HCT116 (cell line): ENCODE measurements at places on chromosomes 13 and 19. TPM values are rescaled to one million over a fixed set of nuclear protein-coding genes. Genes with fewer than 3 reads are reported as not detected.
A peak's percentile ranks its signal among the peaks of the same experiment; 100 is the strongest.

GRCh38 chr13:78595495-78596398 lies 7.6 kb downstream of the POU4F1 start:
- DNase-seq: no peak

DNA sequence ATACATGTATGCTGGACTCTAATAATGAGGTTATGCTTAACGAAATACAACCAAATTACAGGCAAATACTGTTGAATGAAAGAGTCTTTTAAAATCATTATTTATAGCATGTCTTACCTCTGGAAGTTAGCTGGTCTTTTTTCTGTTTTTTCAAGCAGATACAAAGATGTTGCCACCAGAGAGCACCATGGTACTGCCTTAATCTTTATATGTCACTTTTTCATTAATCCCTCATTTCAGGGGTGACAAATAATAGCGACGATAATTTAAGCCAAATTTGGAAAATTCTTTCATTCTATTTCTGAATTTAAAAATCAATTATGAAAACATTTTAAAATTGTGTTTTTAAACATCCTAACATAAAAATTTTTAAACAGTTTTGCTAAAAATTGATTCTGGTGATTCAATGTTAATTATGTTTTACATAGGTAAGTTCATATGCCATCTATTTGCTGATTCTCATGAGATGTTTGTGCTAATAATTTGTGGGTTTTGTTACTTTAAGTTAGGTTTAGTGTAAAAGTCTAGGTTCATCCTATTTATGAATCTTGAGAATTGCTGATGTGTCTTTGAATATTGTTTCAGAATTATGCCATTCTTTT lies 379.3 kb upstream of the SGCG start:
- DNase-seq: no peak

GRCh38 chr13:113428871-113429607 lies 24.2 kb downstream of the ADPRHL1 start:
- DNase-seq: no peak

- DNase-seq: no peak
Measured at GRCh38 chr13:33066329-33066728, 50.1 kb downstream of the KL start.

GRCh38 chr13:51623473-51623872 lies 39.2 kb downstream of the WDFY2 start:
- DNase-seq: no peak

DNA sequence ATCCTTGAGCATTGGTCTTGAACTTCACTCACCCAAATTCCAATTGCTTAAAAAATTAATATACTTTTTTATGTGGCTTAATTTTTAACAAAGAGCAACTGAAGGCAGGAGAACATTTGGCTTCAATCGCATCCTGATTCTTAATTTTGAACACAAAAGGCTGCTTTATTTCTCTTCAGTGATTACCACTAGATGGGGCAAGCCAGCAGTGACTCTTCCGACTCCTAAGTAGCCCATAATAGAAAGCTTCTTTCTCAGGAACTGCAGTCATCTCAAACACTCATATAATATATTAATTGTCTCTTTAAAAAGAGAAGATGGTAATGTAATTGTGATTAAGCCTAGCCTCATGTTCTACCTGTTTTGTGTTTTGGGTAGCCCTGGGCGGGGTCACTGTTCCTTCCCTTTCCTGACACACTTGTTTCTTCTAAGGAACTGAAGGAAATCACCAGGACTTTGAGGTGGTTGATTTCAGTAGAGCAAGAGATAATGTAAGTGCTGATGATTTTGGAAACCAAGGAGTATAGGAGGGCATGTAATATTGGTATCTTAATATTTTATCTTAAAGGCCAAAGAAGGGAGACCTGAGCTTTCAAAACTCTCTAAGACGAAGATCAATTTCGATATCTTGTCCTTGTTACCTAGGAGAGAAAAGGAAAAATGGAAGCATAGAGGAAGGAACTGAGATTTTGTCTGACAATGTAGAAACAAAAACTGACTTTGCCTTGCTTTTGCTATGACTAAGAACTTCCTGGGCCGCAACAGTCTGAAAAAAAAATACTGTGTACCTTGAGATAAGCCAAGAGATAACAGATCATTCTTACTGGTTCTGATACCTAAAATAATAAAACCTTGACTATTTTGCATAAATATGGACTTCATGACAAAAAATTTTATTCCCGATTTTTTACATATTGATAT lies 73.1 kb downstream of the TNFSF13B start:
- DNase-seq: peak; percentile 16

DNA sequence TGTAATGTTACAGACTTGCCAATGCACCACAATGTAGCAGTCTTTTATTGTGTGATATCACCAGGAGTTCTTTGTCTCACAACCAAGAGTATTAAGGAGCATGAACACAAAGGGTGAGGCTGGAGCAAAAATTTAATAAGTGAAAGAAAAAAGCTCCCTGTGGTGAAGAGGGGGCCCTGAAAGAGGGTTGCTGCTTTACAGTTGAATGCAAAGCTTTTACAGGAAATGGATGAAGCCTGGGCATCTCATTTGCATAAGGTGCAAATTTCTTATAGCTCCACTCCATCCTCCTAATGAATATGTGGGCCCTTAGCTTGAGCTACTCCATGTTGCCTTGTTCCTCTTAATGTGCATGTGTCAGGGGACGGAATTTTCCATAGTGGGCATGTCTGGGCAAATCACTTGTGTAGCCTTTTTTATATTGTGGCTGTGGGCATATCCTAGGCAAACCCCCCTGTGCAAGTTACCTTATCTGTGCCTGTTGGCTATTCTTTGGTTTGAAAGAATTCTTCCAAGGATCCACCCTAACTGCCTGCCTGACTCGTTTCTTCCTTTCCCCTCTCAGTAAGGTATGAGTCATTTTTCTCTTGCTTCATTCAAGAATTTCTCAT lies 45.3 kb upstream of the TRPC4 start:
- DNase-seq: no peak

- no peak for DNase-seq
Measured at GRCh38 chr13:105153611-105154010, 1381.9 kb downstream of the EFNB2 start.

- DNase-seq: no peak
Measured at GRCh38 chr19:36939153-36939552, 23.0 kb downstream of the ZNF568 start.

GRCh38 chr13:42073683-42074082 lies 25.2 kb downstream of the DGKH start:
- DNase-seq: no peak

GRCh38 chr19:3179739-3180293 lies 1.2 kb downstream of the S1PR4 start:
- no peak for DNase-seq

DNA sequence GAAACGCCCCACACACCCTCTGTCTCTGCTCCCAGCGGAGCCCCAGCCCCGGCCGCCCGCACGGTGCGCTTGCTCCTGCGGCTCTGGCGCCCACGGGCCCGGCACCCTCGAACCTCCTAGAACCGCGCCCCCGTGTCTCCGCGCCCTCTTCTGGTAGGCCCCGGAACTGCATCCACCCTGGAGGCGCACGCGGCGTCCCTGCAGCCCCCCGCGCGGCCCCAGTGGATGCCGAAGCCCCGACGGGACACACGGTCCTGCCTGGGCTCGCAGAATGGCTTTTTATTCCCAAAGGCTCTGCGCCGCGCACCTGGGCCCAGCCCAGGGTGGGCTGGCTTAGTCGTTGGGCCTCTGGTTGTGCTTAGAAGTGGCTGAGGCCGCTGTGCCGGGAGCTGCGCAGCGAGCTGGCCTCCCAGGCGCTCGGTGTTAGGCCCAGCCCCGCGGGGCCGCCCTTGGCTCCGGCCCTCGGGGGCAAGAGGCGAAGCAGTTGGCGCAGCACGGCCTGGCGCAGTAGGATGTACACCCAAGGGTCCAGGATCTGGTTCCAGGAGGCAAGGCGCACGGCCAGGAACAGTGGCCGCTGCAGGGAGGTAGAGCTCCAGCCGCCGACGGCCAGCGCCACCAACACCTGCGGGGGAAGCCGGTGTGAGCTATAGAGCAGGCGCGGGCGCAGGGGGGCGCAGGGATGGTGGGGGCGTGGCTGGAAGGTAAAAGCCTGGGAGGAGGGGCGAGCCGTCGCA lies 2.8 kb downstream of the PTGER1 start:
- DNase-seq: peak; percentile 22

- no peak for DNase-seq
Measured at GRCh38 chr19:54100561-54100960, at the start of gene OSCAR. OSCAR (minus strand) TSS chr19:54100803; CDS start chr19:54100792, 11 bp downstream.

DNA sequence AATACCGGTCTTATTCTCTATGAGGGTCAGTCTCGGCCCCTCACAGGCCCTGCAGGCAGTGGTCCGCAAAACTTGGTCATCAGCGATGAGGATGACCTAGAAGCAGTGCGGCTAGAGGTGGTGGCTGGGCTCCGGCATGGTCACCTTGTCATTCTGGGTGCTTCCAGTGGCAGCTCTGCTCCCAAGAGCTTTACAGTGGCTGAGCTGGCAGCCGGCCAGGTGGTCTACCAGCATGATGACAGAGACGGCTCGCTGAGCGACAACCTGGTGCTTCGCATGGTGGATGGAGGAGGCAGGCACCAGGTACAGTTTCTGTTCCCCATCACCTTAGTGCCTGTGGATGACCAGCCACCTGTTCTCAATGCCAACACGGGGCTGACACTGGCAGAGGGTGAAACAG lies 1.8 kb downstream of the FREM2 start:
- DNase-seq: no peak

DNA sequence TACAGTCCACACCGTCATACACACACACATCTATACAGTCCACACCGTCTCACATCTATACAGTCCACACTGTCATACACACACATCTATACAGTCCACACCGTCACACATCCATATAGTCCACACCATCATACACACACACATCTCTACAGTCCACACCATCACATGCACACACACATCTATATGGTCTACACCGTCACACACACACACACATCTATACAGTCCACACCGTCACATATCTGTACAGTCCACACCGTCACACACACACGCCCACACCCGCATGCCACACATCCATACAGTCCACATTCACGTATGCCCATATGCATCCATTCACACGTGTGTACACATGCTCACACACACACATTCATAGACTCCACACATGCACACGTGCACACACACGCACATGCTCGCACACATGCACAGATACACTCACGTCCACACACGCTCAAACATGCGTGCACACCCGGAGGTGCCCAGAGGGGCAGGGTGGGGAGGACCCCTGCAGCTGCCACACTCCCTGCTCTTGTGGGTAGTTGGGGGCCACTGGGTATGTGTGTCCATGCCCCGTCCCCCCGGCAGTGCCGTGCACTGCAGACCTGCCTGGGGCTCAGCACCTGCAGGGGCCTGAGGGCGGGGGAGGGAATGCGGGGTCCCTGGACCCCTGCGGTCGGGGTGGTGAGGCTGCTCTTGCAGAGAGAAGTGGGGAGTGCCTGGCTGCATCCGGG lies 29.2 kb downstream of the PIAS4 start:
- no peak for DNase-seq

- no peak for DNase-seq
Measured at GRCh38 chr19:15282311-15282705, 50.0 kb downstream of the BRD4 start.

GRCh38 chr13:98544104-98544710 lies 32.7 kb downstream of the STK24 start:
- DNase-seq: no peak

GRCh38 chr13:94505730-94506129 lies 26.2 kb upstream of the DCT start:
- no peak for DNase-seq

- DNase-seq: no peak
Measured at GRCh38 chr19:32652894-32653598, 21.9 kb downstream of the ANKRD27 start.

GRCh38 chr19:8486661-8487136 lies 15.7 kb downstream of the PRAM1 start:
- DNase-seq: no peak

- no peak for DNase-seq
Measured at GRCh38 chr13:68232351-68233130, 1002.4 kb upstream of the PCDH9 start.

GRCh38 chr13:59677966-59678814 lies 485.5 kb downstream of the DIAPH3 start:
- peak; percentile 29 for DNase-seq

DNA sequence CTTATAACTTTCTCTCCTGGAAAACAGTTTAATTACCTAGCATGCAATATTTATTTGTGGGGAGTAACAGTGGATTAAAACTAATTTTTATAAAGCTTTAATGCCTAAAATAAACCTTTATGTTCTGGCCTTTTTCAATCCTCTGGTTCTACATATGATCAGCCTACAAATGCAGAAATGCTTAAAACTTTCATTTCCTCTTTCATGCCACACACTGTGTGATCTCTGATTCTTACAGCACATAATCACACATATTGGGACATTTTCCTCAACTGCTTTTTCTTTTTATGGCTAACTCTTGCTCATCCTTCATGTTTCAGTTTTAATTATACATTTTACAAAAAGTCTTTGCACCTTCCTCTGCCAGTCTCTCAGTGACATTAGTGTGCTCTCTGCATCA lies 910.8 kb upstream of the SLITRK6 start:
- DNase-seq: no peak

ZNF71 gene
- not detected for total RNA-seq

CFAP97D2 gene
- total RNA-seq: not detected

PRSS57 gene
- not detected for total RNA-seq

CEACAM3 gene
- total RNA-seq: not detected

ZNF554 gene
- total RNA-seq: 4.0 TPM

SCEL gene
- 0.07 TPM for total RNA-seq
